Activated T-helper 9 cell treated with anti-CD3 and anti-CD28 coated beads, Interleukin-2, amount 50 U/mL, for 16 hours (primary cell): ENCODE measurements at places on chromosomes 13 and 19.

- DNase-seq: no peak
These were observed 218.8 kb upstream of the SGCG start for GRCh38 chr13:22961835-22962537.

DNA sequence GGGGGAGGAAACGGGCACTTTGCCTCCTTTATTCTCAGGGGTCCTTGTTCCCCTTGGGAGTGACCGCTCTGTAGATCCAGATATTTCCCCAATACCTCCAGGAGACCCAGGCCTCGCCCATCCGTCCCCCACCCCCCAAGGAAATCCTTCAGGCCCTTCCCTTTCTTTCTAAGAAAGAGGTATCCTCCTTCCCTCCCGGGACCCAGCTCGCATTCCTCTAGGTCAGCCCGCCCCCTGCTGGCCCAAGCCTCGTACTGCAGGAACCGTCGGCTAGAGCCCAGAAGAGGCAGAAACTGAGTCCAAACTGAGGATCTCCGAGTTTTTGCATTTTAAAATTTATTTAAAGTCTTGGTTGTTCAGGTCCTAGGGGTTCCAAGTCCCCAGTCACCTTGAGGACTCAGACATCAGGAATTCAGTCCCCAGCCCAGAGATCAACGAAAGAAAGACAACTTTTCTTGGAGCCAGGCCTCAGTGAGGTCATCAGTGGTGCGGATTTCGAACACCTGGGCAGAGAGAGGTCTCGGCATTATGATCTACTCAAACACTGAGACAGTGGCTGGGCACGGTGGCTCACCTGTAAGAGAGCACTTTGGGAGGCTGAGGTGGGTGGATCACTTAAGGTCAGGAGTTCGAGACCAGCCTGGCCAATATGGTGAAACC is 7.5 kb upstream of the LRFN1 start:
- DNase-seq: peak; percentile 74

- no peak for DNase-seq
These were observed at the start of gene CD22 for GRCh38 chr19:35328851-35329285. CD22 (plus strand) TSS chr19:35329187; CDS start chr19:35332041, 2,854 bp downstream.

DNA sequence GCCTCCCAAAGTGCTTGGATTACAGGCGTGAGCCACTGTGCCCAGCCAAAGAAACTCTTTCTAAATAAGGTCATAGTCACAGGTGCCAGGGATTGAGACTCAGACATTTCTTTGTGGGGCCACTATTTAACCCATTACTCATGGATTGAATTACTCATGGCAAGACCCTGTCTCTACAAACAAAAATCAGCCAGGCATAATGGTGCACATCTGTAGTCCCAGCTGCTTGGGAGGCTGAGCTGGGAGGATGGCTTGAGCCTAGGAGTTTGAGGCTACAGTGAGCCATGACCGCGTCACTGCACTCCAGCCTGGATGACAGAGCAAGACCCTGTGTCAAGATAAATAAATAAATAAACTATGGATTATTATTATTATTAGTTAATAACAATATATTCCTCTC is 3.6 kb upstream of the KLF2 start:
- DNase-seq: no peak

DNA sequence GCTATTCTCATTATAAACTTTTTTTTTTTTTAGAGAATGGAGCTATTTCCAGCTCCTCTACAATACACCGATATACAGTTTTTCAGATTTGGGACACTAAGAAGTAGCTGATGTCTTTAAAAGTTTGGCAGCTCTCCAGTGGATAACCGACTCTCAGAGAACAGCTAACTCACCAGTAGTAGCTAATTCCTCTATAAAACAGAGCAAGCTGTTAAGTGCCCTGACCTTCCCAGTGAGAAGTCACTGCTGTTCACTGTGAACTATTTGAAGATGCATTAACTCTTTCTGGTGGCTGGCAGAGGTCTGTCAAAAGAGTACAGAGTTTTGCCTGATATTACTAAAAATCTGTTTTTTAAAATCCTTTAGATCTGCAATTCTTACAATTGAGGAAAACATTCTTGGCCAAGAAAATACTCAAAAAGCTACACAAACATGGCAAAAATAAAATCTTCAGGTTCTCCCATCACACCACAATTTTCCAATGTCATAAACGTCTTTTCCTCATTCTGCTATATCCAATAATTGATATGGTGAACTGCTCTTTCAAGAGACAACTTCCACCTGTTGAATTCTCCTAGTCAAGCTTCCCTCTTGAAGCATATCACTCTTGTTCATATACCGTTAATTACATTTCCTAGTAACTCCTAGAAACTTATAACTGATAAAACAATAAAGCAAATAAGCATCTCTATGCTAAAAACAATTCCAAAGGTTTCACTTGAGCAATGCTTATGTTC is 44.2 kb downstream of the TBC1D4 start:
- no peak for DNase-seq

DNA sequence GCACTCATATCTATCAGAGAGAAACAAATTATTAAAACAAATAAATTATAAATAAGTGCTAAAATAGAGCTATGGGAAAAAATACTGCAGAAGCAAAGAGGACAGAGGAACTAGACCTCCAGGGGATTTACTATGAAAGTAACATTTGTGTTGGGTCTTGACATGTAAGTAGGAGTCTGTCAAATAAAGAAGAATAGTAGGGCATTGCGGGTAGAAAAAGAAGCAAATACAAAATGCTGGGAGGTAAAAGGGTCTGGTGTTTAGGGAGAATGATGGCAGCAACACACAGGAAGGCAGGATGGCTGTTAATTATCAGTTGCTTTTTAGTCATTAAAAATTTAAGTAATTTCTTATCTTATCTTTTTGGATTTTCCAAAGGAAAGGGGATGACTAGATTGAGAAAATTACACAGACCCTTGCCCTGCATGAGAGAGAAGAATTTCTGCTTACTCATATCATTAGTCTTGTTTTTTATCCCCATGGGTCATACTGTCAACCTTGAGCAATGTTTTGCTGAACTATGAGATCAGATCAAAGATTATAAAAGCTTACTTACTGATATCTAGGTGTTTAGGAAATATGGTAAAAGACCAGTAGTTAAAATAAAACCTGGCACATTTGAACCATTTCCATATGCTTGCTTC is 472.7 kb downstream of the DIAPH3 start:
- DNase-seq: no peak

GRCh38 chr13:73365252-73365651 is 306.4 kb downstream of the KLF5 start:
- DNase-seq: no peak

- DNase-seq: no peak
These were observed 43.6 kb downstream of the RASA3 start for GRCh38 chr13:114088863-114089262.

DNA sequence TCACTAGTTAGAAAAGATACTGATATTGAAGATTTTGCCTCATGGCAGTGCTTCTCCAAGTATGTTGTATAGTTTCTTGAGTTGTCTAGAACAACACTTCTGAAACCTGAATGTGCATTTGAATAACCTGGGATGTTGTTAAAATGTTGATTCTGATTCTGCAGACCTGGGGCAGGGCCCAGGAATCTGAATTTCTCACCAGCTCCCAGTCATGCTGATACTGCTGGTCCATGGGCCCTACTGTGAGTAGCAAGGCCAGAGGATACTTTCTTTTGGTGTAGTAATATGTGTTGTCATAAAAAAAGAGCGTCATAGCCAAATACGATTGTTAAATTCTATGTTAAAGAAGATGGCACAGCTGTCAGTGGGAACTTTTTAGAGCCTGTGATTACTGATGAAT is 41.6 kb upstream of the C1QTNF9 start:
- no peak for DNase-seq

- DNase-seq: no peak
These were observed 2.8 kb upstream of the WBP4 start for GRCh38 chr13:41058295-41059070.

GRCh38 chr13:91211510-91211909 is 136.0 kb upstream of the MIR17HG start:
- DNase-seq: no peak

- DNase-seq: no peak
These were observed 17.3 kb downstream of the MPND start for GRCh38 chr19:4360641-4361151.

- DNase-seq: no peak
These were observed 7.6 kb downstream of the CEBPG start for GRCh38 chr19:33381101-33381500.

DNA sequence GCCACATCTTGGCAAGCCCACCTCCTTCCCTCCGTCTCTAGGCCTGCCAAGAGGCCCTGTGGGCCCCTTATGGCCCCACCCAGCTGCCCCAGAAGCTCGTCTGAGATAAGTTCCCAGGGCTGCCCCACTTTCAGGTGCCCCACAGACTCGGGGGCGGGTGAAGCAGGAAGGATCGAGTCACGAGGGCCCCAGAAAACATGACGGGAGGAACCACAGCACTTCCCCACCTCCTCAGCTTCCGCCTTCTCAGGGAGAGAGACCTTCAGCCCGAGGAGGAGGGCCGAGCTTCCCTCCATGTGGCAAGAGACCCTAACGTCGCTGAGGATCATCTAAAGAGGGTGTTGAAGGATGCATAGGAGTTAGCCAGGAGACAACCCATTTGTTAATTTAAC is 4.5 kb upstream of the IL12RB1 start:
- DNase-seq: peak; percentile 80

GRCh38 chr19:10013834-10014618 is 743 bp downstream of the RDH8 start:
- no peak for DNase-seq

- DNase-seq: no peak
These were observed 105.9 kb upstream of the GJB6 start for GRCh38 chr13:20337884-20338551.

DNA sequence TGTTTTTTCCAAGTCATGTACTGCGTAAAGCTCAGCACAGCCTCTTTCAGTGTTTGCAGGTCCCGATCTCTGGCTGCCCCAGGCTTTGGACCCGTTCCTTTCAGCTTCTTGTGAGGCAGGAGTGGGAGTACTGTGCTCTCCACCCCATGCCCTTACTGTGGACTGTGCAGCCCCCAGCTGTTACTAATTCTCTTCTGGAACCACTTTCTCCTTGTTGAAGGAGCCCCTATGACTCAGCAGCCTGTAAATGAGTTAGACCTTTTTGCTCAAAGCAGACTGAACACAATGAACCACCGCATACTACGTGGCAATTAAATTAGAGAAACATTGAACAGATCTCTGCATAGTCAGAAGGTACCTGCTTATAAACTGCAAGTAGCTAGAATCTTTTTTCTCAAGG is 39.0 kb downstream of the SERTM1 start:
- DNase-seq: no peak

DNA sequence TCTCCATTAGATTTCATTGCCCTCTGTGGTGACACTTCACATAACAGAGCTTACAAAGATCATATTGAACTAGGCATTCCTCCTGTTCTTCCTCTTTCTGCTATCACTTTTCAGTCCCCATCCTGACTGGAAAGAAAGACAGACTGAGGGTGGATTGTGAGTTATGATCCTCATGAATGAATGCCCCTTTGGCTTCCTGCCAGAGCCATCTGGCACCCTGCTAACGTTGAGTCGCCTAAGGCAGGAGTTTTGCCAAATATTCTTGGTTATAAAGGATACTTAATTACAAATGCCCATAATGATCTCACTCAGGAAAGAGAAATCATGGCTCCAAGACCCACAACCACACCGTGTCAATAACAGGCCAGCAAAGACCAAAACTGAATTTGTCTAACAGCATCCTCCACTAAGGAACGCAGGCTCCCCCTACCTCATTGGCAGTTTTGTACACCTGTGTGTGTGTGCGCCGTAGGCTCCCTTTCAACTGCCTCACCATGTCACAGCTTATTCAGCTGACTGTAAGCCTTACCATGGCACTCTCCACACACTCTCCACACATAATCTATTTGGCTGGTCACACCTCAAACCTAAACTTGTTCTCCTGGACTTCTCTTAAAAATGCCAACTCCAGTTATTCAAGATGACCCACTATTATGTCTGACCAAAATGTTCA is 15.5 kb downstream of the ZNF211 start:
- no peak for DNase-seq

DNA sequence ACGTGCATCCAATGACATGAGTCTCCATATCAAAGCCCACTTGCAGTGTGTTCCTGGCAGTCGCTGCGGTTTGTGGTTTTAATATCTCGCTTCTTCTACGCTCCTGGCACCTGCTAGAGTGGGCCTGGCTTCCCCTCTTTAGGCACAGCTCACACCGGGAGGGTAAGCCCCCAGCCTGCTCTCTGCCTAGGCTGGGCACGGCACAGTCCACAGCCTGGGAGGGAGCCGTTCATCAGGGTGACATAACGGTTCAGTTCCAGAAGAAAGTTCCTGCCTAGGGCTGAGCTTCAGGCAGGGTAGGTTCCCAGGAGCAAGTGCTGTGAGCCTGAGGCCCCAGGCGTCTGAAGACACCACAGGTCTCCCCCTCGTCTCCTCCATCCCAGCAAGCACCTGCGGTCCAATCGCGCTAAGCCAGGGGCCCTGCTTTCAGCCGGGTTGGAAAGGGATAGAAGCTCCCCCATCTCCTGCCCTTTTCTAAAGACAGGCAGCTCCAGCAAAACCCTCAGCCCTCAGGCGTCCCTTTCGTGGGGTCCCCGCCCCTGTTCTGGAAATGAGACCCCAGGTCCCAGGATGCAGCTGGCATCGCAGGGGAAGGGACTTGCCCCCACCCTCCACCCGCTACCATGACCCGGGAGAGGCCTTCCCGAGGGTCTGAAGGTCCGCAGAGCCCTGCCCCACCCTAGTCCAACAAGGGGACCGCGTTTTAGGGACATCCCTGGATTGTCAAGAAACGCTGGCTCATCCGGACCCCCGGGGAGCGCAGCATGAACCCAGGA is 121.6 kb upstream of the ZNF507 start:
- no peak for DNase-seq

DNA sequence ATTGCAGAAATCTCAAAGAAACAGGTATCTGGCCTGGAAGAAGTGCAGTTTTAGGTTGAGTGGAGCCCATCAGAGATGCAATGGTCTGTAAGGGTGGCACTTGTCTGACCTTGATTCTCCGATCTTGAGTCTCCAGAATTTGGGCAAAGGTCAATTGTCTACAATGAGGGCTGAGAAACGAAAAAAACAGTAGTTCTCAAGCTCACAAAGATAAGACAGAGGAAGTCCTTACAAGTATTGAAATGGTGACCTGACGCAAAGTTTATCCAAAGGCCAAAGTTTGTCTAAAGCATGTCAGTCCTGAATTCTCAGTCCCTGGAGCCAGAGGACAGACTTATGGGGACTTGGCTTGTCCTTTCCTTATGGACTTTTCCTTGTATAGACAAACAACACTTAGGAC is 40.3 kb downstream of the CYSLTR2 start:
- no peak for DNase-seq

DNA sequence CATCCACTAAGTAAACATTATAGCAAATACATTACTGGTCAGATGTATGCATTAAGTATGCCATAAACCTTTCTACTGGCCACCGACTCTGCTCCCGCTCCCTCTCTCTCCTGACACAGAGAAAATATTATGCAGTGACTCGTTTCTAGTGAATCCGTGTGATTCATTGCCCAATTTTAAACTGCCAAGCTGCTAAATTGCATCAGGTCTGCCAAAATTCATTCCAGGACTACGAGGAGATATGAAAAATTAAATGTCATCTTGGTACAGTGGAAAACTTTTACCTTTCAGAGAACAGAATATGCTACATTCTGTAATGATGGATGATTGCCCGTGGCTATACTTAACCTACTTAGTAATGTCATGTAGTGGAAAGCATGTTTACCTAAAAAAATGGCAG is 368.8 kb upstream of the TSHZ3 start:
- DNase-seq: no peak

- DNase-seq: no peak
These were observed 108.2 kb downstream of the KCNRG start for GRCh38 chr13:50123515-50123861.
